ENCODE measurements at places on chromosomes 16 and 17.

- H3K36me3 ChIP-seq, result no peaks in the 10 kb centered on the region
- peaks cover 13% of the 10 kb centered on the region for H3K27me3 ChIP-seq
- H3K4me1 ChIP-seq, result no peaks in the 10 kb centered on the region
- no peak for DNase-seq
- no peak overlapping the region for H3K27ac ChIP-seq
- H3K4me3 ChIP-seq, result no peak overlapping the region
Measured at GRCh38 chr16:78034530-78034929, 12.2 kb downstream of the CLEC3A start.

GRCh38 chr17:41539071-41539492 lies 11.0 kb upstream of the KRT19 start:
- no peak overlapping the region for H3K27ac ChIP-seq
- H3K27me3 ChIP-seq, result peaks cover 2% of the 10 kb centered on the region
- no peaks in the 10 kb centered on the region for H3K36me3 ChIP-seq

- no peak overlapping the region for H3K27ac ChIP-seq
- H3K4me1 ChIP-seq, result no peaks in the 10 kb centered on the region
- H3K36me3 ChIP-seq, result no peaks in the 10 kb centered on the region
- DNase-seq, result no peak
- H3K4me3 ChIP-seq, result no peak overlapping the region
Measured at GRCh38 chr16:10787304-10787703, 31.3 kb downstream of the TVP23A start.

DNA sequence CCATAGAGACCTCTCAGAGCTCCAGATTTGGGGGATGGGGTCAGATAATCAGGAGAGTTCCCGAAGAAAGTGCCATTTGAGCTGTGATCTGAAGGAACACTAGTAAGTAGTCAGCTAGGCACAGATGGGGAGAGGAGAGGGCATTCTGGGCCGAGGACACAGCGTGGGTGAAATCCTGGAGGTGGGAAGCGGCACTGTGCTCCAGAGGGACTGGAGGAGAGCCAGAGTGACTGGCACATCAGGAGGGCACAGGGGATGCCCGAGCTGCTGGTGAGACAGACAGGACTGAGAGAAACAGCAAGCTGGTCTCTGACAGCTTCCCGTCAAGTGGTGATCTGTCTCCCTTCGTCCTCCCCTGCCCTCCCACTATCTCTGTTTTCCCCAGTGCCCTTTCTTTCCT lies 40.6 kb downstream of the KNOP1 start:
- no peaks in the 10 kb centered on the region for H3K4me1 ChIP-seq
- no peak overlapping the region for H3K4me3 ChIP-seq
- H3K36me3 ChIP-seq, result no peaks in the 10 kb centered on the region
- no peak overlapping the region for H3K27ac ChIP-seq

Measured in naive thymus-derived CD8-positive, alpha-beta T cell (primary cell).